Stimulated activated CD8-positive, alpha-beta memory T cell treated with anti-CD3 and anti-CD28 coated beads, Interleukin-2, amount 100 ng/mL, for 1 hour (primary cell): ENCODE measurements at places on chromosomes 2 and 18.

GRCh38 chr2:9264301-9264700, 57.7 kb downstream of the ASAP2 start:
- DNase-seq, result no peak

DNA sequence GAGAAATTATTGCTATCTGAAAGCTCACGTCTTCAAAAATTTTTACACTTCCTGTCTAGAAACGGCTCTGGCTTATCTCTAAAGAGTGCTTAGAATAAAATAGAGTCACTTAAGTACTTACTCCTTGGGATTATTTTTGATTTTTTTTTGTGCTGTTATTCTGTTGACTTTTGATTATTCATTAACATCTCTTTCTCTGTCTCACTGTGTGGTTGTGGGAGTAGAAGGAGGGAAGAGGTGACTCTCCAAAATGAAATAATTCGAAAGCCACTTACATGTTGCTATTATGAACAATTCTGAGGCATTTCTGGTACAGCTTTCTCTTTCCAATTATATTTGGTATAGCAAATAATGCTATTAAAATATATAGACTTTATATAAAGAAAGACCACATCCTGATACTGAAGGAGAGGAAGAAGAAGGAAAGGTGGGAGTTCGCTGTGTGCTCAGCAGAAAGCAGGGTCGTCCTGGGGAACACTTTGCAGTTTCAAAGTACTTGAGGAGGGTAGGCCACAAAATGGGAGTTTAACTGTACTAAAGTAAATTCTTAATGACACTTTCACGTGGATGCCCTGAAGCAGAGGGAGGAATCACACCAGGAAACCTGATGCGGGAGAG, 9.6 kb upstream of the MMADHC start:
- no peak for DNase-seq

GRCh38 chr18:24601585-24601984, 141.1 kb downstream of the HRH4 start:
- no peak for DNase-seq

GRCh38 chr2:9364373-9364772, 59.0 kb downstream of the ITGB1BP1 start:
- no peak for DNase-seq

- no peak for DNase-seq
Measured at GRCh38 chr2:179240481-179241451, 23.9 kb downstream of the SESTD1 start.

GRCh38 chr2:62185475-62186155, 10.3 kb upstream of the B3GNT2 start:
- no peak for DNase-seq

DNA sequence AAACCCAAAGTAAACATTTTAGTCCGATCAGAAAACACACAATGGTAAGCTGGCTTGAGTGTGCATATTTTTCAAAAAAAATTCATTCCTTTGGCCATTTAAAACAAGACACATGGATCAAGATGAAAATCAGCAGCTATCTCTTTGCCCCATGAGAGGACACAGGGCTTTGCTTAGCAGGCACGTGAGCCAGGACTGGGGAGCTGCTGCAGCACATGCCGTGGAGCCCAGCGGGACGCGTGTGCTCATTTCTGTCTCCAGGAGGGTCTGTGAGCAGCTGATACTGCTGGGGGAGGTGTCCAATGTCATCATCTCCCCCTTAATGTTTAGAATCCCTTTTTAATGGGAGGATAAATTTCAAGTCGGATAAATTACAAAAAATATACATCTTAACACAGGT, 49.8 kb upstream of the CNGA3 start:
- DNase-seq, result no peak

DNA sequence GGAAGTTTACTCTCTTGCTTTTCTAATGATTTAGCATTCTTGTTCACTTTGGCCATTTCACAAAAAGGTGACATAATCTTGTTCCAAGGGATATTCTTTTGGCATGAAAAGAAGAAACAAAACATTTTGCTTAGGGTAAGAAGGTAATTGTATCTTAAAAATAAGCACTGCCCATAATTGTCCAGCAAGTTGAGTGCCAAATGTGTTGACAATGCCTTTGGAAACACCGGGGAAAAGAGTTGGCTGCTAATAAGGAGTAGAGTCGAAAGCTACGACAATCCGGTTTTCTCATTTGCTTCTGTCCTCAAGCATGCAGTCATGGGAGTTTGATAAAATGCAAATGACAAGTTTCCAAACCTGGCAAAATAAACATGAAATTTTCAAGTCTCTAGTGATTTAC, 27.3 kb downstream of the ITGAV start:
- no peak for DNase-seq

DNA sequence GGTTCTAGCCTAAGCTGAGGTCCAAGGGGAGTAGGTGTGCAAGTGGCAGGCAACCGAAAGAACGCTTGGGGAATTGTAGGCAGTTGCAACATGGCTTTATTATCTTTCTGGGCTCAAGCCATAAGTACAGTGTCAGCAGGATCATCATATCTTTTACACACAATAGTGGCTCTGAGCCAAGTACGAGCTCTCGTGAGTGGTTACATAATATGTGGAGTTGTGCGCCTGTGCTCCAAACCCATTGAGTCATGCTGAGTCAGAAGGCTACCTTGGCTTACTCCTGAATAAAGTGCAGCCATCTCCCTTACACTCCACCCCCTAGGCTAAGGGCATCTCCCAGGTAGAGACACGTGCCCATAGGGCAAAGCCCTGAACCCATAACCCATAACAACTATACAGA, 233.9 kb downstream of the SATB2 start:
- DNase-seq, result no peak
